GM12892 (cell line): ENCODE measurements at places on chromosomes 12 and 14.

DNA sequence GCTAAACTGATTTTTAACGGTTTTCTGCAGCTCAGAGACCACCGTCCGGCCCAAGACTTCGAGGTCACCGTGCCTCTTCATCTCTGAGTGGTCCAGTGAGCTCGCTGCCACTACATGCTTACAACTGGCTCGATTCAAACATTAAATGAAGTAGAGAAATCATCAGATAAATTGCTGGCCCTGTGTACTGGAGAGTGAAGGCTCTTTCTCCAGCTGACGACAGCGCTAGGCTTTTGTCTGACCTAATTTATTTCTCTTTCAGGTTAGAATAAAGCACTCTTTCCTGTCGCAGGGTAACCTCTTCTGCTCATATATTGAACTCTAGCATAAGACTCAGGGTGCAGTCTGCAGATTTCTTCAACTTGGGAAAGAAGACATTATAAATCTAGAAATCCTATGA lies 6.4 kb downstream of the BCL11B start:
- DNase-seq = no peak

- DNase-seq = no peak
Observed at GRCh38 chr14:98826618-98827017, 445.4 kb downstream of the BCL11B start.

GRCh38 chr12:26112703-26113147 lies 12.1 kb downstream of the BHLHE41 start:
- DNase-seq = no peak

- peak; percentile 59 for DNase-seq
Observed at GRCh38 chr12:49827401-49828099, 663 bp downstream of the NCKAP5L start.

- no peak for DNase-seq
Observed at GRCh38 chr12:4432878-4433744, 12.5 kb downstream of the FGF6 start.

DNA sequence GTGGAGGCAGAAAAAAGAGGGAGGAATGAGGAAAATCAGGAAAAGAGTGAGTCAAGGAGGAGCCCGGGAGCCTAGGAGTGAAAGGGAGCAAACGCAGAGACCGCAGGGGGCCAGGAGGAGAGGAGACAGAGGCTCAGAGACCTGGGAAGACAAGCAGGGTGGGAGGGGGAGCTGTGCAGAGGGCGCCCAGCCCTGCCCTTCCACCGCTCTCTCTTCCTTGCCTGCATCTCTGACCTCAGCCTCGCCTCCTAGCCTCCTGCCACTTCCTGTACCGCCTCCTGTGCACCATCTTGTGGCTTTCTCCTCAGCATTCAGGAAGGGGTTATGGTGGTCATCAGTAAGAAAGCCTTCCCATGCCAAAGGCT lies 1.3 kb downstream of the CLSTN3 start:
- DNase-seq = no peak

DNA sequence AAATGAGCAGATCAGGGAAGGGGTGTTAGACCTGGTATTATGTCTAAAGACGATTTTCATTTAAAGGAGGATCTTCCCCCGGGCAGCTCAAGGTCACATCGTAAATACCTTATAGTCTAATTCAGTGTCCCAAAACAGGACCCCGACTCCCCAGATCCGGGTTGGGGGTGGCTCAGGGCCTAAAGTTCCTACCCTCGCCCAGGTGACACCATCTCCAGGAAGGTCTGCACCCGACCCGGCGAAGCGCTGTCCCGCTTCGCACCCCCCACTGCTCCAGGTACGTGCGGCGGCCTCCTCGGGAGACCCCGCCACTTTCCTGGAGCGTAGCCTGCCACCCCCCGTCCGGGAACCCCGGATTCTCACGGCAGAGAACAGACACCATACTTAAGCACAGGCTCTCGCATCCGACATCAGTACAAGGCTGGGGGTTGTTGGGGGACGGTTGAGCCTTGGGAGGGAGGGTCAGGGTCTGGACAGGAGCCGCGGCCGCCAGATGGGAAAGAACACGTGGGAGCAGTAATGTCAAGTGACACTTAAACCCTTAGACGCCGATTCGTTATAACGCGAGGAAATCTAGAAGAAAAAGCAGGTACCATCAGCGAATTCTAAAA lies 556 bp downstream of the TIMM9 start:
- peak; percentile 30 for DNase-seq

- no peak for DNase-seq
Observed at GRCh38 chr12:71636704-71637115, 26.9 kb downstream of the ZFC3H1 start.

GRCh38 chr12:53676656-53677015 lies 753 bp upstream of the ATP5MC2 start:
- no peak for DNase-seq

DNA sequence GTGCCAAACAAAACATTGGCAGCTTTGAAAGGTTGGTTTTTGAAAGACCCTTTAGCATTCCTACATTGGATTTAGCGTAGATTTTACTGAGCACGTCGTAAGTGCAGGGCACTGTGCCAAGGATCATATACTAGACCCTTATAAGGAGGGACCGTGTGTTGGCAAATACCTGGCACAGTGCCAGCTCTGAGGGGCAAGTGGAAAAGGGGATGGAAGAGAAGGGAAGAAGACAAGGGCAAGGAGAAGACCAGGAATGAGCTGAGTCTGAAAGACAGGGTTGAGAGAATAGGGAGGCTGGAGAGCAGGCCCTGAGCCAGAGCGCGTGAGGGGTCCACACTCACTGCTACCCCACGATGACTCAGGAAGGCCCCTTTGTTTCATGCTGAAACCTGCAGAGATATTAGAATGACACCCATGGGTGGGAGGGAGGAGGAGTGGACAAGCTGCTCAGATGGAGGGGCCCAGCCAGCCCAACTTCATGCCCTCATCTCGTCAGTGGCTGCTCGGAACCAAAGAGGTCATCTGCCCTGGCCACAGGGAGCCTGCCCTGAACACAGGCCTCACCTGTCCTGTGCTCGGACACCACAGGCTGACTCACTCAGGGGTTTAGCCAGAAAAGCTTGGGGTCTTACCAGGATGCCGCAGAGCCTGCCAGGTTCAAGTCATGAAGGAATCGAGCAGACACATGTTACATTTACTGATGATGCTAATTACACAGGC lies 25.0 kb downstream of the RAB35 start:
- no peak for DNase-seq

DNA sequence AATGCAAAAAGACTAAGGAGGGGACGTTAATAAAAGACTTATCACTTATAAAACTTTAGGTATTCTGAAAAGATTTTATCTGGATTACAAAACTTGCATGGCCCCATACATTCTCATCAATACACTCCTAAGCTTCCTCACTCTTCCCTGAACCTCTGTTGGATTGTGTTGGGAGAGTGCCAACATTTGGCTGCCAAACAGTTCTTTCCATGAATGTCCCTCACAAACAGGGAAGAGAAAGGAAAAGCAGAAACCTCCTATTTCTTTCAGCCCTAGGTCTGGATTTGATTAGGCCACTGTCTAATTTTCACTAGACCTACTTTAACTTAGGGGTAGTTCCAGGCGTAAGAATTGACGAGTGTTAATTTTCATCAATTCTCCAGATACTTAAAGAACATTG lies 11.7 kb downstream of the PTHLH start:
- DNase-seq = no peak
